Stimulated activated CD4-positive, alpha-beta T cell treated with anti-CD3 and anti-CD28 coated beads, Interleukin-12 subunit alpha, Interleukin-12 subunit beta, amount 100 ng/mL, for 4 hours (primary cell): ENCODE measurements at places on chromosomes 13 and 19.

- no peak for DNase-seq
Measured at GRCh38 chr19:6812612-6813011, 40.1 kb downstream of the VAV1 start.

DNA sequence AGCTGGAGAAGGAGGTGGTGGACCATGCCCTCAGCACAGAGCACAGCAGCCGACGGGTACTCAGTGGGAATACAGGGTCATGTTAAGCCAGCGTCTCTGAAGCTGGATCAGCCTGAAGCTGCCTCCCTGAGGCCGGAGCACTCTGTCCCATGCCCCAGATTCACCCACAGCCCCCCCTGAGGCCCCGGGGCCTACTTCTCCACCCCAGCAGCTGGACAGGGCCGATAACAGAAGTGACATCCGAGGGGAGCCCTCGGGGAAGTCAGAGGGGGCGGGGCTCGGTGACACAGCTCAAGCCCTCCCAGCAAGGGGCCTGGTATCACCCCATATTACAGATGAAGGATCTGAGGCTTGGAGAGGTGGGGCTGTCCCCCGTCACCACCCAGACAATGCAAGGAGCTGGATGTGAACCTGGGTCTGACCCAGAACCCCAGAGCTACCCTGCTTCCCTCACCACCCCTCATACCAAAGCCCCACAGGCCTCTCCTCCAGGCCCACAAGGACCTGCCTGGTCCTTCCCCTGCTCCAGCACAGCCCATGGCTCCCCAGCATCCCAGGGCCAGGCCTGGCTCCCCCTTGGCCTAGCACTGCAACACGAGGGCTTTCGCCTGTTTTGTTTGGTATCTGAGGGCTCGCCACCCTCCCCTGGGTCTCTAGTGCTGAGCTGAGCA, 5.7 kb downstream of the R3HDM4 start:
- no peak for DNase-seq

GRCh38 chr19:18601875-18602274, 4.7 kb downstream of the CRLF1 start:
- DNase-seq = no peak

DNA sequence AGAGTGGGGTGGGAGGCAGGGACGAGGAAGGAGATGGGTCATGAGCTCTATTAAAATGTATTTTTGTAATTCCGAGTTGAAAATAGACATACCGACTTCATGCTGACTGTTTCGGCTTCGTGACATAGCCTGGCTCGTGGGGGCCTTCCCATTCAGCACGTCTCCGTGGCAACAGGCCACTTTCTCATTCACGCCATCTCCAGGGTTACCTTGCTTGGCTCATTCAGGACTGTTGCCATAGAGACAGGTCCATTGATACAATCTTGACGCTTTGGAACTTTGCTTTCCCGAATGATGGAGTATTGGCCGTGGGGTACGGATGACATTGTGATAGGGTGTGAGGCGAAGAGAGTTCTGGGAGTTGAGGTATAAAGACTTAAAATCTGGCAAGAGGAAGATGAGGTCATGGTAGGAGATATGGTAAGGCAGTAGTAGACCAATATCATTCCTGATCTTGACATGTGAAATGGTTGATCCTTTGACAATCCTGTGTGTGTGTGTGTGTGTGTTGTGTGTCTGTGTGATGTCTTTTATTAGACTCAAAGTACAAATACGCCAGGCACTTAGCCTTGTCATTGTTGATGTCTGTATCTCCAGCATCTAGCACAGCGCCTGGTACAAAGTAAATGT, 97.3 kb downstream of the CACNA1A start:
- no peak for DNase-seq

- DNase-seq = no peak
Measured at GRCh38 chr19:18445262-18445948, 7.5 kb upstream of the ISYNA1 start.

DNA sequence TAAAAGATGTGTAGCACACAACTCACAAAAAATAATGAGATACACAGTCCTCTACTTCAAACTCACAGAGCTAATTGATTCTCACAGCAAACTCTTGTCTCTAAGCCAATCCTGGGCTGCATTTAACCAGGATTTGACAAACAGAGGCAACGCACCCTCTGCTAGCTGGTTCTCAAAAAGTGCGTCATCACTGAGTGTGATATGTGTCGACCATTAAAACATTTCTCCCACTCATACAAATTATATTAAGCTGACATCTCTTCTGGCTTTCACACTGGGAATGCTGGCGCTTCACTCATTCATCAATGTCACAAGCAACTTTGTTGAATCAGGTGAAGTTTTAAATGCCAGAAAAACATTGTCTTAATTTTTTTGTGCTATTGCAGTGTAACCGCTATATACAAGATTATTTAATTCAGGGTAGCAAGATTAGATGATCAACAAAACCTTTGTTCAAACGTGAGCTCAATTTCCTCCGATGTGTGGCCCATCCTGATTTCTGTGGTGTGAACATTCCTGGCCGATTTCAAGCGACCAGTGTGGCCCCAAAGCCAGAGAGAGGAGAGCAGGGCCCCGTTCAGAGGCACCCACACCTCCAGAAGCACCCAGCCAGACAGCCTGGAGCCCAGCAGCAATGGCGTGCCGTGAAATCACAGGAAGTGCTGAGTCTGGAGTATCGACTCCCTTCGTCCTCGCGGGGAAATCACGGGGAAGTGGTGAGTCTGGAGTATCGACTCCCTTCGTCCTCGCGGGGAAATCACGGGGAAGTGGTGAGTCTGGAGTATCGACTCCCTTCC, 49.4 kb downstream of the RASA3 start:
- no peak for DNase-seq

DNA sequence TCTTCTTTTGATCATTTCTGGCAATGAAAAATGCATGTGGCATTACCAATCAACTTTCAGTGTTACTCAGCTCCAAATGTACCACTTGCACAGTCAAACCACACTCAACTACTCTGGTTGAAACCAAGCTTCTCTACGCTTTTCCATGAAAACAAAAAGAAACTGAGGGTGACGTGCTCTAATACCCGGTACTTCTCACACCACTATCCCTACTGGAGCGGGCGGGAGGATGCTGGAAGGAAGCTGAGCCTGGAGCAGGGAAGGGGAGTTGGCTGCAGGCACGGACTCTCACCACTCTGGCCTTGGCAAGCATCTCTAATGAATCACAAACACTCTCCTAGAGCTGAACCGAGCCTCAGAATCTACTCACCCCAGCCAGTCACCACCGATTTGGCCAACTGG, 48.2 kb downstream of the STK24 start:
- no peak for DNase-seq

DNA sequence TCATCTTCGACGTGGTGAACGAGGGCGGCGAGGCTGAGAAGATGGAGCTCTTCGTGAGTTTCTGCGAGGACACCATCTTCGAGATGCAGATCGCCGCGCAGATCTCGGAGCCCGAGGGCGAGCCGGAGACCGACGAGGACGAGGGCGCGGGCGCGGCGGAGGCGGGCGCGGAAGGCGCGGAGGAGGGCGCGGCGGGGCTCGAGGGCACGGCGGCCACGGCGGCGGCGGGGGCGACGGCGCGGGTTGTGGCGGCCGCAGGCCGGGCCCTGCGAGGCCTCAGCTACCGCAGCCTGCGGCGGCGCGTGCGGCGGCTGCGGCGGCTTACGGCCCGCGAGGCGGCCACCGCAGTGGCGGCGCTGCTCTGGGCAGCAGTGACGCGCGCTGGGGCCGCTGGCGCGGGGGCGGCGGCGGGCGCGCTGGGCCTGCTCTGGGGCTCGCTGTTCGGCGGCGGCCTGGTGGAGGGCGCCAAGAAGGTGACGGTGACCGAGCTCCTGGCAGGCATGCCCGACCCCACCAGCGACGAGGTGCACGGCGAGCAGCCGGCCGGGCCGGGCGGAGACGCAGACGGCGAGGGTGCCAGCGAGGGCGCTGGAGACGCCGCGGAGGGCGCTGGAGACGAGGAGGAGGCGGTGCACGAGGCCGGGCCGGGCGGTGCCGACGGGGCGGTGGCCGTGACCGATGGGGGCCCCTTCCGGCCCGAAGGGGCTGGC, 52.6 kb downstream of the MAP4K1 start:
- DNase-seq = peak; percentile 16

DNA sequence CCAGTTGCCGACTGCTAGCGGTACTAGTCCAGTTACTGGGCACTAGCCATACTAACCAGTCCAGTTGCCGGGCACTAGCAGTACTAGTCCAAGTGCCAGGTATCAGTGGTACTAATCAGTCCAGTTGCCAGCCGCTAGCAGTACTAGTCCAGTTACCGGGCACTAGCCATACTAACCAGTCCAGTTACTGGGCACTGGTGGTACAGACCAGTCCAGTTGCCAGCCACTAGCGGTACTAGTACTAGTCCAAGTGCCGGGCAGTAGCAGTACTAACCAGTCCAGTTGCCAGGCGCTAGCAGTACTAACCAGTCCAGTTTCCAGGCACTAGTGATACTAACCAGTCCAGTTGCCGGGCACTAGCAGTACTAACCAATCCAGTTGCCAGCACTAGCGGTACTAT, 124.1 kb upstream of the MCF2L start:
- DNase-seq = no peak

DNA sequence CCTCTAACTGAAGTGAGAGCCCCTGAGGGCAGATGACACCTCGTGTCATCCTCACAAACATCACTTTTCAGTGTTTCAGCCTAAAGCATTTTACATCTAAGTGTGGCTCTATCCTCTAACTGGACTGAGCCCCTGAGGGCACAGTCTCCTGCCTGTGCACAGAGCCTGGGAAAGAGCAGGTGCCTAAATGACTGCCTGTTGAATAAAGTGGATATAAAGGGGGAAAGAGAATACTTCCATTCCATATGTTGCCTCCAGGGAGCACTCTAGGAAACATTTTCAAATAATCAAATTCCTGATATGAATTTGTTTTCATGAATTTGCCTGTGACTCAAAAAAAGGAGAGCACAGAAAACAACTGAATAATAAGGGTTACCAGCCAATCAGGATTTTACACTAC, 32.2 kb downstream of the CNMD start:
- DNase-seq = no peak

DNA sequence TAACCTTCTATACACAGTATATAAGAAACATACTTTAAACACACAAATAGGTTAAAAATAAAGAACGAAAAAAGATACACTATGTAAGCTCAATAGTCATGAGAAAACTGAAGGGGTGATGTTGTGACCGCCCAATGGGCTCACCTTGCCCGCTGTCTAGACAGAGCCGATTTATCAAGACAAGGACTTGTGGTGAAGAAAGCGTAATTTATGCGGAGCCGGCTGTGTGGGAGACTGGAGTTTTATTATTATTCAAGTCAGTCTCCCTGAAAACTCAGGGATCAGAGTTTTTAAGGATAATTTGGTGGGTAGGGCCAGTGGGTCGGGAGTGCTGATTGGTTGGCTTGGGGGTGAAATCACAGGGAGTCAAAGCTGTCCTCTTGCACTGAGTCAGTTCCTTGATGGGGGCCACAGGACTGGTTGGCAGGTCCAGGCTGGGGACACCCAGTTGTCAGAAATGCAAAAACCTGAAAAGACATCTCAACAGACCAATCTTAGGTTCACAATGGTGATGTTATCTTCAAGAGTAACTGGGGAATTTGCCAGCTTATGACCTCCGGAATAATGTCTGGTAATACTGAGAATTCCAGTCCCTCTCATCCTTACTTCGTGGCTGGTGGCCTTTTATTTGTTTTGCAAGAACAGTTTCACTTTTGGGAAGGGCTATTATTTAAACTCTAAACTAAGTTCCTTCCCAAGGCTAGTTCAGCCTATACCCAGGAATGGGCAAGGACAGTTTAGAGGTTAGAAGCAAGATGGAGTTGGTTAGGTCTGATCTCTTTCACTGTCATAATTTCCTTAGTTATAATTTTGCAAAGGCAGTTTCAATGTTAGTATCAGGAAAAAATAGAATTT, 96.6 kb downstream of the UBL3 start:
- no peak for DNase-seq

- DNase-seq = no peak
Measured at GRCh38 chr13:50994651-50995050, 85.1 kb downstream of the RNASEH2B start.

GRCh38 chr13:66830940-66831716, 399.0 kb downstream of the PCDH9 start:
- no peak for DNase-seq

DNA sequence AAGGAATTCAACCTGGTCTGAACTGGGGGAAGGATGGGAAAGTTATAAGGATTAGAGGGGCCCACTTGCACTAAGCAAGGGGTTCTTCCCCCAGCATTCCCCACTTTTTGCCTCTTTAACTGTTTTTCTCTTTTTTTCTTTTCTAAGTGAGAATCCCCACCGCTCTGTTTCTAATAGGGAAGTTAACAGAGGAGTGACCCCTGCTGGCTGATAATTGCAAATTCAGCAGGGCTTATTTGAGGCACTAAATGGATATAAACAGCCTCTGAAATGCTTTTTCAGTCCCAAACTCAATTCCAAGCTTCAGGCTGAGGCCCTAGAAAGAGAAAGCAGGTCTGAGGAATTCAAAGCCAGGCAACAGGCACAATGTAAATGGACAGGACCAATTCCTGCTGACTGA, 38.2 kb upstream of the CEACAM21 start:
- no peak for DNase-seq

GRCh38 chr19:51227326-51227725, 2.4 kb downstream of the CD33 start:
- DNase-seq = no peak

GRCh38 chr13:53782488-53782961, 753.9 kb downstream of the OLFM4 start:
- no peak for DNase-seq
